ENCODE measurements at places on chromosomes 16 and 17. TPM values are rescaled to one million over a fixed set of nuclear protein-coding genes. Genes with fewer than 3 reads are reported as not detected.

The TP53TG3B gene
- not detected for polyA plus RNA-seq

The PHKG2 gene
- polyA plus RNA-seq, result 39.2 TPM

The TEKT5 gene
- 0.16 TPM for polyA plus RNA-seq

The CAMTA2 gene
- polyA plus RNA-seq, result 23.9 TPM

The TMC6 gene
- 42.0 TPM for polyA plus RNA-seq

The MAF gene
- polyA plus RNA-seq, result 55.5 TPM

The MYH13 gene
- polyA plus RNA-seq, result 0.40 TPM

The SLC38A8 gene
- polyA plus RNA-seq, result not detected

The FOXN1 gene
- 0.49 TPM for polyA plus RNA-seq

The FAM20A gene
- polyA plus RNA-seq, result 15.4 TPM
